GM13976 (cell line): ENCODE measurements at places on chromosomes 11 and 22.

DNA sequence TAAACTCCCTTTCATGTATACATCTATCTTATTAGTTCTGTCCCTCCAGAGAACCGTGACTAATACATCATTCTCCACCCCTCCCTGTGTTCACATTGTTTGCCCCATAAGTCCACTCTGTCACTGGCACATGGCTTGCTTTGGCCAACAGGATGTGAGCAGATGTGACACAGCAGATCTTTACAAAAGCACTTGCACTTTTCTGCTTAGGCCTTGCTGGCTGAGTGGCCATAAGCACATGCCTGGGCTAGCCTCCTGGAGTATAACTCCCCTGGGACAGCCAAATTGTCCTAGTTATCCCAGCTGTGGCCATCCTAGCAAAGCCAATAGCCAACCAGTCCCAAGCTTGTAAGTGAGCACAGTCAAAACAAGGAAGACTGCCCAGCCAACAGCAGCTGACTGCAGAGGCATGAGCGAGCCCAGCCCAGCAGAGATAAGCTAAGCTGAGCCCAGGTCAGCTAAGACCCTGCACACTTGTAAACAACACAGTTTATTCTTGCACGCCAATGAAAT lies 9.7 kb upstream of the RCN1 start:
- DNase-seq = no peak

- DNase-seq = no peak
Observed at GRCh38 chr11:63589000-63589399, 25.2 kb downstream of the PLAAT3 start.

DNA sequence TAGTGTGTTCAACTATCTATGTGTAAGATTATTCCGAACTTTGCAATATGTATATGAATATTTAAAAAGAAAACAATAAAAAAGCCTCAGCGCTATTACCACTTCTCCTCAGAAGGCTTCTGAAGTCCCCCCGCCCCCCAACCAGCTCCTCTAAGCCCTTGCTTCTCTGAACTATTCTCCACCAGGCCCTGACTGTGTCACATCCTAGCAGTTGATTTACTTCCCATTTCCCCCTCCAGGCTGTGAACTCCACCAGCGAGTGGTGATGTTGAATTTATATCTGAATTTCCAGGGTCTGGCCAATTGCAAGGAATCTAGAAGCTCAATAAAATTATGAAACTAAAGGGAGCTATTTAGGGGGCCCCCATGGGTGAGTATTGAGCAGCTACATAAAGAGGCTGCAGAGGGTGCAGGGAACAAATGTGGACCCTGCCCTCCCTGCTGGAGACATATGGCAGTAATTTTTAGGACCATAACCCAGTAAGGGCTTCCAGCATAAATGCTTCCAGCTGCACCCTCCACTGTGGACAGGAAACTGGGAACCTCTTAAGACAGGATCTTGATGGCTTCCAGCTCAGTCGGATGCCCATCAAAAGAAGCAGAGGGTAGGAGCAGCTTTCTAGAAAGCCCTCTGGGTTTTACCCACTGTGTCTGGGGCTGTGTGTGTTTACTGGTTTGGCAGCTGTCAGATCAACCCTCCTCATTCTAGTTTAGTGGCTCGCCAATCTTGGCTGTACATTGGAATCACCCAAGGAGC lies 81.4 kb downstream of the TIMP3 start:
- DNase-seq = no peak

GRCh38 chr11:17923217-17923616 lies 89.6 kb downstream of the SERGEF start:
- DNase-seq = no peak

- no peak for DNase-seq
Observed at GRCh38 chr11:47508240-47508957, 44.5 kb downstream of the CELF1 start.

DNA sequence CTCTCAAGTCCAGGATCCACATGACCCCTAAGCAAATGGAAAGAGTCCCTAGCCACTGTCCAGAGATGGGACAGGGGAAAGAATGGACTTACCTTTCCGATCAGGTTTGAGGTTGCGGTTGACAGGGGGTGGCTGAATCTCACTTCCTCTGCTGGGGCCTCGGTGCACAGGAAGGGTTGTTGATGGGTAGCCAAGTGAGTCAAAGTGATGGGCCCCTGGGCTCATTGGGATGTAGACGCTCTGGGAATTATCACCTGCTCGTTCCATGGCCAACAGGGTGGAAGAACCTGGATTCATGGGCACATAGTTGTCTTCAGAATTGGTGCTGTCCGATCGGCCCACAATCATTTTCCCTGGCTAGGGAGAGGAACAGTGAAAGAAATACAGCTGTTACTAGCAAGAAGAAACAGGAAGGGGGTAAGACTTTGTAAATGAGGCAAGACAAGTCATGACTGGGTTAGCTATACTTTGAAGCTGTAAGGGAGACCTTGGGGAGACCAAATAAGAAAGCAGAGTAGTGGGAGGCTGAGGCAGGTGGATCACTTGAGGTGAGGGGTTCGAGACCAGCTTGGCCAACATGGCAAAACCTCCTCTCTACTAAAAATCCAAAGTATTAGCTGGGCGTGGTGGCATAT lies 34.7 kb downstream of the USP35 start:
- DNase-seq = peak; percentile 57

GRCh38 chr11:32434356-32435151 lies 785 bp downstream of the WT1 start:
- DNase-seq = peak; percentile 41
